MG63 (cell line): ENCODE measurements at places on chromosomes 7 and 10. TPM values are rescaled to one million over a fixed set of nuclear protein-coding genes. Genes with fewer than 3 reads are reported as not detected.

Gene PLAU
- total RNA-seq: 169 and 219 TPM in 2 replicates

- no peak for DNase-seq
Observed at GRCh38 chr7:106551936-106552335, 109.0 kb downstream of the CCDC71L start.

DNA sequence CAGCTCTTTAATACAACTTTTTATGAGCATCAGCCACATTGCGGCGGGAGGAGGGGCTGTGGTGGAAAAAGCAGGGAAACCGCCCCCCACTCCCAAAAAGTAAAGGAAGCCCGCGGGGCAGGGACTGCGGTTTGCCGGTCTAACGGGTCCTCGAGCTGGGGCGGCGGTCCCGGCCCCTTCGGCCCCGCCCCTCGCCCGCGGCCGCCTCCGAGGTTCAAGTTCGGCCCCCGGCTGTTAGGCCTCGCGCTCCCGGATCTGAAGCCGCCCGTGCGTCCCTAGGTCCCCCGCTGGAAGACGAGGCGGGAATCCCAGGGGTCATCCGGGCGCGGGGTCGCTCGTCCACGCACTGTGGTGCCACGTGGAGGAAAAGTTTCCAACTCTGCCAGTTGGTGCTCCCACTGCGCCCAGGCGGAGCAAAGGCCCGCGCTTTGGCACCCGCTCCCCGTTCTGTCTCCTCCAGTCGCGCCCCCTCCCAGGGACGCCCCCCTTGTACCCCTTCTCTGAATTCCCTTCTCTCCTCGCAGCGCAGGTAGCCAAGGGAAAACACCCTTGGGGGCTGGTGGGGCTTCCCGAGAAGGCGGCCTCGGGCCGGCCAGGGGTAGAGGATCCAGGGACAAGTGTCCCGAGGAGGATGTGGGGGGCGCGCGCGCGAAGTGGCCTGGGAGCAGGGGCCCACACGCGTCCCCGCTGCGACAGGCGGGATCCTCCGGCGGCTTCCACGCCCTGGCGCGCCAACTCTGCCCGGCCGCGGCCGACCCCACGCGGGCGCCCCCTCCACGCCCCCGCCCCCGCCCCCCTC, 798 bp upstream of the AUTS2 start:
- peak; percentile 18 for DNase-seq

DNA sequence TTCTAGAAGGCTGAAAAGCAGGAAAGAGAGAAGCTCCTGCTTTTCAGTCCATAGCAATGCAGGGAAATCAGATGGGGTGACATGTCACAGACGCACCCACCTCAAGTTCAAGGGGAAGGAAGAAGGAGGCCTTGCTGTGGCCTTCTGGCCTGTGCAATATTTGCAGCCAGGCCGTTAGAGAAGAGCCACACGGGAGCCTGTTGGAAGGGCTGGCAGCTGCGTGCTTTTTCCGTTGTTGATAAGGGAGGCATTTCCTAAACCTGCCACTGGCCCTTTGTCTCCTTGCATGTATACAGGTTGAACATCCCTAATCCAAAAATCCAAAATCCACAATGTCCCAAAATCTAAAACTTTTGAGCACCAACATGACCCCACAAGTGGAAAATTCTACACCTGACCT, 492.5 kb upstream of the ZMIZ1 start:
- DNase-seq: no peak

- DNase-seq: no peak
Observed at GRCh38 chr10:10500937-10501336, 516.7 kb upstream of the CELF2 start.

DNA sequence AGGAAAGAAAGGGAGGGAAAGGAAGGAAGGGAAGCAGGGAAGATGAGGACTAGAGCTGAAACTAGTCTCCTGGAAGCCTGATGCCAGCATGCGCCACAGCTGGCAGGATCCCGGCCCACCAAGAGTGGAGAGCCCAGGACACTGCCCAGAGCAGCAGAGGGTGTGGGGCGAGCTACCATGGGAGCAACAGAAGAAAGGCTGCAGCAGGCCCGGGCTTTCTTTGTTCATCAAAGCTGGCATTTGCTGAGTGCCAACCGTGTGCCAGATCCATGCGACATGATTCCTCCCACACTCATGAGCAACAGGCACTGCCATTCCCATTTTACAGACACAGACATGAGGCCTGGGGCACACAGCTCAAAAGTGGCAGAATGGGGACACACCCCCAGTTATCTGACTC, 68.9 kb downstream of the FAM53B start:
- DNase-seq: no peak

- no peak for DNase-seq
Observed at GRCh38 chr10:26374426-26374825, 63.7 kb upstream of the APBB1IP start.

GRCh38 chr7:2953588-2954407, 89.9 kb downstream of the CARD11 start:
- DNase-seq: no peak

DNA sequence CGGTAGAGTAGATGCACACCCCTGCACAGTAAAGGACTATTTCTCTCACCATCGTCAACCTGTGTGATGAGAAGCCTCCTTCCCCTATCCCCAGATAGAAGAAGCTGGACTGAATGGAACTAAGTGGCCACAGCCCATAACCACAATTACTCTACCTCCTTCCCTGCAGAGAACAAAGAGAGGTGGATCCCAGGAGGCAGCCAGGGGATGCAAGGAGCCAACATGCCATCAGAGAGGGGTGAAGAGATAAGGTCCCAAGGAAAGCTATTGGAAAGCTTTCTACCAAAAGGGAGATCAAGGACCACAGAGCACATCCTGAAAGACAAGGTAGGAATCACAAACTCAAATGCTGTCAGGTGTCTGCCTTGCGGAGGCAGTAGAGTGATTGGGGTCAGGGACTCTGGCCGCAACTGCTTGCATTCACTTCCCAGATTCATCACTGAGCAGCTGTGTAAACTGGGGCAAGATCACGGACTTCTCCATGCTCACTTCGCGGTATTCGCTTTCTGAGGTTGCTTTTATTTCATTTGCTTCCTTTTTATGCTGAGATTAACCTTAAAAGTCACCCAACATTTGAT, 81.6 kb upstream of the MYO3A start:
- DNase-seq: no peak

- DNase-seq: peak; percentile 47
Observed at GRCh38 chr7:74475987-74476350, 22.3 kb downstream of the GTF2IRD1 start.

DNA sequence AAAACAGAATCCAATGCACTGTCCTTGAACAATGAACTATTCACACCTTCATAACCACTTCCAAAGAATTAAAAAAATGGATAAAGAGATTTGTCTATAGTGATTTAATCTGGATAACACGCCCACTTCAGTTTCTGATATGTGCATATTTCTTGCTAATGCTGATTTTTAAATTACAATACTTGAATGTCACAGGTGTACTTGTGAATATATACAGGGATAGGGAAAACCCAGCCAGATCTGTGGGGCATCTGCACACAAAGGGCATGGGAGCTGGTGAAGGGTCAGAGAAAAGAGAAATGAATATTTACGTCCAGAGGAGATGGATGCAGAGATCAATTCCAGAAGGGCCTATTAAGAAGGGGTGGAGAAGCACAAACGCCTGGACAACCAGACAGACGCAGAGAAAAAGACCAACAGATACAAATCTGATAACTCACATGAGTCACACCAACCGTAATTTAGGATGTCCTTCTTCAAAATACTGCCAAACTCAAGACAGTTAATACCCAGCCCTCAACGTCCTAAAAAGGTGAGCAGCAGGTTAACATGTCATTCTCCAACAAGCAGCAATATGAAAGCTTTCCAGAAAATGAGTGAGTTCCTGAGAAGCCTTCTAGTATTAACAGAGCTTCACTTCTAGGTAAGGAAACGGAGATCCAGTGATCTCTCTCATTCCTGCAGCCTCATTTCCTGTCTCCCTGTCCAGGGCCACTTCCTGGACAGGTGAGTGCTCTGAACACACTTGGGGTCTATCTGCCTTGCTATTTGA, 41.9 kb downstream of the PIP4K2A start:
- no peak for DNase-seq

- peak; percentile 15 for DNase-seq
Observed at GRCh38 chr7:157250605-157251228, 86.1 kb upstream of the DNAJB6 start.
